Heart right ventricle (tissue), 16 donors: ENCODE measurements at places on chromosomes 5 and 9. TPM values are rescaled to one million over a fixed set of nuclear protein-coding genes. Genes with fewer than 3 reads are reported as not detected.

ELP1 gene
- 31.7 TPM for total RNA-seq

PAIP2 gene
- total RNA-seq = 134 TPM

BSPRY gene
- total RNA-seq = 1.2 TPM

WWC1 gene
- total RNA-seq = 1.0 TPM

FBXL17 gene
- 37.6 TPM for total RNA-seq

DNA sequence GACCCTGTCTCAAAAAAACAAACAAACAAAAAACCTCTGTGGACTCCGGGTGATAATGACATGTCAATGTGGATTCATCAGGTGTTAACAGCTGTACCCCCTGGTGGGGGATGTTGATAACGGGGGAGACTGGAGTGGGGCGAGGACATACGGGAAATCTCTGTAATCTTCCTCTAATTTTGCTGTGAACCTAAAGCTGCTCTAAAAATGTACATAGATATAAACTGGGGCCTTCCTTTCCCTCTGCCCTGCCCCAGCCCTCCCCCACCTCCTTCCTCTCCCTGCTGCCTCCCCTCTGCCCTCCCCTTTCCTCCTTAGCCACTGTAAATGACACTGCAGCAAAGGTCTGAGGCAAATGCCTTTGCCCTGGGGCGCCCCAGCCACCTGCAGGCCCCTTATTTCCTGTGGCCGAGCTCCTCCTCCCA lies 1.4 kb upstream of the CEL start:
- H3K27me3 ChIP-seq = no peaks in the 10 kb centered on the region
- no peak overlapping the region for H3K4me3 ChIP-seq
- peaks cover 30% of the 10 kb centered on the region for H3K4me1 ChIP-seq
- DNase-seq = no peak
- H3K27ac ChIP-seq = no peak overlapping the region

GRCh38 chr5:60026161-60026560 lies 132.6 kb upstream of the PDE4D start:
- H3K36me3 ChIP-seq = no peaks in the 10 kb centered on the region
- no peak overlapping the region for H3K27ac ChIP-seq
- H3K4me1 ChIP-seq = no peaks in the 10 kb centered on the region
- no peaks in the 10 kb centered on the region for H3K27me3 ChIP-seq

GRCh38 chr5:172758077-172758833 lies 12.7 kb downstream of the DUSP1 start:
- H3K36me3 ChIP-seq = no peaks in the 10 kb centered on the region
- H3K4me1 ChIP-seq = peaks cover 4% of the 10 kb centered on the region
- no peaks in the 10 kb centered on the region for H3K27me3 ChIP-seq
- peak overlapping the region; percentile 51 for H3K27ac ChIP-seq
- H3K4me3 ChIP-seq = no peak overlapping the region
- no peak for DNase-seq

DNA sequence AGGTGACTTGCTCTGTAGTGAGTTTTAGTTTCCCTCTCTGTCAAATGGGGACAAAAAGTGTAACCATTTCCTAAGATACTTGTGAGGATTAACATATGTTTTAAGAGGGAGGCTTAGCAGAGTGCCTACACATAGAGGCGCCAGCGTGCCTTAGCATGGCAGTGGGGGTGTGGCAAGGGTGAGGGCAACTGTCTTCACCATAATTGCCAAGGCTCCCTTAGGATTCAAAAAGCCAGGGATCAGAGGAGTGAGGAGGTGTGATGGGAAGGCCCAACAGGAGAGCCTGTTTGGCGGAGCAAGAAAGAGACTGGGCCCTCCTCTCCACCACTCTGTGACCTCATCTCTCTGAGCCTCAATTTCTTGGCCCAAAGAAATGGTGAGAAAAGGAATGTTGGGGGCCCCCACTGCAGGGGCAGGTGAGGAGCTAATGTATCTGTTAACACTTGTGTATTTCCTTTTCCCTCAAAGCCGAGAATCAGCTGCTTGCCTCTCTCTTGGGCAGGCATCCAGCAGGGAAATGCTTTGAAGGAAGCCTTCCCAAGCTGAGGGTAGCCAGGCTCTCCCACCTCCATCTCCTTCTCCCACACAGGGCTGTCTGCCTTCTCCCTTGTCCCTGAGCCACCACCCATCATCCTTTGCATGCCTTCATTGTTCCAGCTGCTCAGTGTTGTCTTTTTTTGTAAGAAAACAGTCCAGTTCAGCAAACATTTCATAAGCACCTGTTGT lies 76.0 kb downstream of the DAB2IP start:
- DNase-seq = peak; percentile 68
- H3K27me3 ChIP-seq = no peaks in the 10 kb centered on the region
- H3K4me3 ChIP-seq = no peak overlapping the region

GRCh38 chr9:79357616-79358015 lies 214.1 kb upstream of the TLE4 start:
- no peaks in the 10 kb centered on the region for H3K27me3 ChIP-seq
- no peaks in the 10 kb centered on the region for H3K4me1 ChIP-seq
- H3K4me3 ChIP-seq = no peak overlapping the region
- no peaks in the 10 kb centered on the region for H3K36me3 ChIP-seq

- peaks cover 13% of the 10 kb centered on the region for H3K4me1 ChIP-seq
- peak overlapping the region; percentile 37 for H3K27ac ChIP-seq
- no peaks in the 10 kb centered on the region for H3K27me3 ChIP-seq
- no peak overlapping the region for H3K4me3 ChIP-seq
Measured at GRCh38 chr5:89087551-89088318, 204.8 kb upstream of the MEF2C start.

- DNase-seq = no peak
- H3K27ac ChIP-seq = no peak overlapping the region
- H3K27me3 ChIP-seq = no peaks in the 10 kb centered on the region
- no peaks in the 10 kb centered on the region for H3K4me1 ChIP-seq
Measured at GRCh38 chr9:24614070-24614469, 68.4 kb upstream of the IZUMO3 start.

DNA sequence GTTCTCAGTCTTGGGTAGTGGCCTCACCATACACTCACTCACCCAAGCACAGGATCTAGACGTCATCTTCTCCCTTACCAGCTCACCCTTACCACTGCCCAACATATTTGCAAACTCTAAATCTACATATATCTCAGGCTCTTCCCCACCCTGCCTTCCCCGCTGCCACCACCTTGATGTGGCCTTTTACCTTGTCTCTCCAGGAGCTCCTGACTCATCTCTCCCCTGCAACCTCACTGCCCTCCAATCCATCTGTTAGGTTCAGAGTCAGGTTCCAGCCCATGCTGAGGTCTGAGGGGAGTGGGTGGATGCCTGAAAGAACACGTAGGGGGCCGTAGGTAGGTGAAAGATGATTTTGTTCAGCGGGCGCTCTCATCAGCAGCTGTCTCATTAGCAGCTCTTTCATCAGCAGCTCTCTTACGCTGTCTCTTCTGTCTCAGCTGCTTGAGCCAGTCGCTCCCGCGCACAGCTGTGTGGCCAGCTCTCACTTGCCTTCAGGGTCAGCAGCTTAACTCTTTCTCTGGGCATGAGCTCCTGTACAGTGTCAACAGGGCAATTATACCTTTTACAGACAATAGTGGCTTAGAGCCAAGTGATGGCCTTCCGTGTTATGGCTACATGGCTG lies 23.1 kb upstream of the CKMT2 start:
- no peaks in the 10 kb centered on the region for H3K27me3 ChIP-seq
- no peaks in the 10 kb centered on the region for H3K4me1 ChIP-seq
- DNase-seq = no peak
- H3K4me3 ChIP-seq = no peak overlapping the region
- peaks cover 6% of the 10 kb centered on the region for H3K36me3 ChIP-seq
- no peak overlapping the region for H3K27ac ChIP-seq

DNA sequence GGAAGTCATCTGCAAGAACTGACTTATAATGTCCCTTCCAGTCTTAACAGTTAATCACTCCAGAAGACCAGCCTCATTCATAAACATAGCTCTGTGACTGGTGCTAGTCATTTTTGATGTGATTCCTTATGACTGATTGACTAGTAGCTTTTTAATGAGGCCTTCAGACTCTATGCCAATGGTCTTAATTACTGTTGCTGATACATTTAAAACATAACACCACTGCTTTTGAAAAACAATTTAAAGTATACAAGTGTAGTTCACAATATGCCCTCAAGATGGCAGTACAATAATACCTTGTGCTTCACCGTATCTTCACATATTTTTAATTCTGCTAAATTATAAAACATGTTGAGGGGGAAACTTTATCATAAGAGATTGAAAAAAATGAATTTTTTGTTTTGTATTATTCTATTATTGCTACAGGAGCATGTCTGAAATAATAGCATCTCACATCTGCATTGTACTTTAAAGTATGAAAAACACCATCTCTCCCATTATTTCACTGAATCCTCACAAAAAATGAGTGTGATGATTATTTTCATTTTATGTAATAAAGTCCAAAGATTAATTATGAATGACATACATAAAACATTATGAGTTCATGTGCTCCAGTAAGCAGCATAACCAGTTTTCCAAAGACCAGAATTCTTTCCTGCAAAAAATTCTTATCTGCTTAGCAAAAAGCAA lies 55.2 kb upstream of the SHISAL2B start:
- DNase-seq = no peak
- H3K36me3 ChIP-seq = no peaks in the 10 kb centered on the region
- no peaks in the 10 kb centered on the region for H3K4me1 ChIP-seq
- H3K27ac ChIP-seq = no peak overlapping the region

DNA sequence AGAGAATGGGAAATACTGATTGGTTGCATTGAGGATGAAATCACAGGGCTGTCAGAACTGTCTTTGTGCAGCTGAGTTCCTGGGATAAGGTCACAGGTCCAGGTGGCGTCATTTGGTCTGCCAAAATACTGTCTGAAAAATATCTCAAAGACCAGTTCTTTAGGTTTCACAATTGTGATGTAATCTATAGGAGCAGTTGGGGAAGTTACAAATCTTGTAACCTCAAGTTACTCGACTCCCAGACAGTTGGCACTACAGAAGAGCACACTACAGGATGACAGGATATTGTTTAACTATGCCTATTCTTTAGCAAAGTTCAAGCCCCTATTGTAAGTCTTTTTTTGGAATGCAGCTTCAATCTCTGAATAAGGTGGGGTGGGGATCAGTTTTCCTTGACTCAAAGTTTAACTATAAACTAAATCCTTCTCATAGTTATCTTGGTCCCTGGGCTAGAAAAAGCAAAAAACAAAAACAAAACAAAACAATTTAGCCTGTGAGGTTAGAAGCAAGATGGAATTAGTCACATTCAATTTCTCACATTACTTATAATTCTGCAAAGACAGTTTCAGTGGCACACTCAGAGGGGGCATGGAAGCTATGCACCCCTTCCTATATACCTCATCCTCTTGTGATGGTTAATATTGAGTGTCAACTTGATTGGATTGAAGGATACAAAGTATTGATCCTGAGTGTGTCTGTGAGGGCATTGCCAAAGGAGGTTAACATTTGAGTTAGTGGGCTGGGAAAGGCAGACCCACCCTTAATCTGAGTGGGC lies 276.0 kb downstream of the AUH start:
- no peaks in the 10 kb centered on the region for H3K36me3 ChIP-seq
- no peaks in the 10 kb centered on the region for H3K27me3 ChIP-seq
- DNase-seq = no peak
- H3K4me3 ChIP-seq = no peak overlapping the region
- no peak overlapping the region for H3K27ac ChIP-seq

- H3K27me3 ChIP-seq = no peaks in the 10 kb centered on the region
- no peaks in the 10 kb centered on the region for H3K36me3 ChIP-seq
- no peaks in the 10 kb centered on the region for H3K4me1 ChIP-seq
- DNase-seq = no peak
- no peak overlapping the region for H3K4me3 ChIP-seq
Measured at GRCh38 chr9:36676778-36677485, 104.2 kb downstream of the MELK start.

GRCh38 chr5:110338341-110339083 lies 388.0 kb downstream of the TMEM232 start:
- no peak for DNase-seq
- H3K4me3 ChIP-seq = no peak overlapping the region
- no peaks in the 10 kb centered on the region for H3K36me3 ChIP-seq
- H3K4me1 ChIP-seq = no peaks in the 10 kb centered on the region
- peaks cover 3% of the 10 kb centered on the region for H3K27me3 ChIP-seq
- H3K27ac ChIP-seq = no peak overlapping the region

DNA sequence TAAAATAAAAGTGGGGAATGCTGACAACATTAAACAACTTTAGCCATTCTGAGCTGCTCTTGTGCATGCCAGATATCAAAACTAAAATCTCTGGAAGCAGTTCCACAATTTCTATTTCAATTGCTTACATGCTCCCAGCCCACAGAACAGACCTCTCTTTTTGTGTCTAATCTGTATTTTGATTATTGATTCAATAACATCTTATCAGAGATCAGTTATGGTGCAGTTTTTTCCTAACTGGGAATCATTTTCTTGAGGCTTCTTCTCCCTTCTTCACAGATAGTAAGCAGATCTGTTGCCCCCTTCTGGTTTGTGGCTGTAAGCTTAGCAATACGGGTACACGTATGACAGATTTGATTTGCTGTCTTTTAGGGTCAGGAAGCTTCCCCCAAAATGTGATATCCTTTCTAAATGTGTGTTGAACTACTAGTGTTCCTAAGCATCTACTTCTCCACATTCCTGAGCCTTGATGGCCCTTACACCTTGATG lies 39.4 kb downstream of the MRPS27 start:
- H3K4me3 ChIP-seq = no peak overlapping the region
- H3K27me3 ChIP-seq = no peaks in the 10 kb centered on the region
- no peaks in the 10 kb centered on the region for H3K36me3 ChIP-seq
- peaks cover 43% of the 10 kb centered on the region for H3K4me1 ChIP-seq
- no peak for DNase-seq
- H3K27ac ChIP-seq = peak overlapping the region; percentile 67

GRCh38 chr5:155728146-155728856 lies 598.7 kb upstream of the SGCD start:
- peaks cover 5% of the 10 kb centered on the region for H3K4me1 ChIP-seq
- peak; percentile 47 for DNase-seq
- H3K4me3 ChIP-seq = peak overlapping the region; percentile 62
- no peaks in the 10 kb centered on the region for H3K36me3 ChIP-seq

- no peaks in the 10 kb centered on the region for H3K27me3 ChIP-seq
- peaks cover 20% of the 10 kb centered on the region for H3K4me1 ChIP-seq
- H3K36me3 ChIP-seq = no peaks in the 10 kb centered on the region
- DNase-seq = no peak
- no peak overlapping the region for H3K4me3 ChIP-seq
Measured at GRCh38 chr5:35776757-35777156, 79.9 kb upstream of the IL7R start.
